ENCODE measurements at places on chromosomes 2 and 18.

- DNase-seq: peak; percentile 50
These were observed 100.5 kb upstream of the LMAN1 start for GRCh38 chr18:59459369-59460071.

DNA sequence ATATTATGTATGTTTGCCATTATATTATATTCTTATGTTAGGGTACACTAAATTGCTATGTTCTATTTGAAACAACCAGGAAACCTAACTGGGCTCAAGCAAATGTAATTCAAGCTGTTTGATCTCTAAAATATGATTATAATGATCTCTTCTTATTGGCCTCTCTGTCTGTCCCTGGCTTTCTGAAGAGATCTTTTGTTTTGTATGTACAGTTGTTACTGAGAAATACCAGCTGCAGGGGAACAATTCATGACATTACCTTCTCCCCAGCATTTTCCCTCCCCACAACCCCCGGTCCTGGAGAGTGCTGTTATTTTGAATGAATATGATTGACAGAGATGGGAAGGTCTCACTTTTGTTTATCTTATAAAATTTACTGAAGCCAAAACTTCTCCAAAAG is 54.8 kb upstream of the CD28 start:
- DNase-seq: no peak

DNA sequence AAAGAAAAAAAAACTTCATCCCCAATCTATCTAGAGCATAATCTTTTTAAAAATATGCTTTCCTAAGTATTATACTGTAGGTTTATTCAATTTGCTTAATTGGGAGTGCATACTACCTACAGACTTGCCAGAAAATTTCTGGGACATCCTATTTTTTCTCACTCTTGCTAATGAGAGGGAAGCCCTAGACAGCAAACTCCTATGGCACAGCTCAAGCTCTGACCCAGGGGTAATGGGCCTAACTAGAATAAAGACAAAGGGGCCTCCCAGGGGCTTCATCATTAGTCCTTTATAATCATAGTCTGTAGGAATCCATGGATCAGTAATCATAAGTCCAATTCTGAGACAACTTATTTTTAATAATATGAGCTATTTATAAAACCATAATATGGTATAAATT is 142.6 kb upstream of the ITGA4 start:
- no peak for DNase-seq

GRCh38 chr2:42967959-42968674 is 175.7 kb upstream of the HAAO start:
- DNase-seq: no peak

DNA sequence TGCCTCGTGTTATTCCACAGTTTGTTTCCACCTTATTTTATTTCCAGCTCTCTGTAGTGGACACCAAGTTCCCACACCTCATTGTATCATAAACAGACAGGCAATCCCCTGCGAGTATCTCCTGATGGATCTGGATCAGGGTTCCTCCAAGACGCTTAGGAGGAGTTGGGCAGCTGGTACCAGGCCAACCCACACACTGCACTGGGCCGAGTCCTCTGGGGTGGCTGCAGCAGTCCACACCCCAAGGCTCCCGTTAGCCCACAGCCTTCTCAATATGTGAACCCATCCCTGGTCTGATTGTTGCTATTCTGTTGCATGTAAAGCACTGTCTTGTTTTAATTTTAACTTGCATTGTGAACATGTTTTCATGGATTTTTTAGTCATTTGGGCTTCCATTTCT is 178.8 kb upstream of the RAB6C start:
- DNase-seq: no peak

All from RCC 7860 (cell line).